GM23338 (cell line): ENCODE measurements at places on chromosomes 5 and 9. TPM values are rescaled to one million over a fixed set of nuclear protein-coding genes. Genes with fewer than 3 reads are reported as not detected.

The ACTBL2 gene
- total RNA-seq = not detected in 2 replicates

The OBP2B gene
- not detected in 2 replicates for total RNA-seq

The GMCL2 gene
- 0.07 and 0.08 TPM in 2 replicates for total RNA-seq

The SERF1B gene
- 20.9 and 47.5 TPM in 2 replicates for total RNA-seq

The ACER2 gene
- total RNA-seq = 11.6 and 14.6 TPM in 2 replicates

The C9orf153 gene
- 0.12 TPM in 1 of 2 replicates, not detected in the other for total RNA-seq

The IFNA2 gene
- not detected in 2 replicates for total RNA-seq

The ARHGEF39 gene
- total RNA-seq = 16.8 and 25.7 TPM in 2 replicates

The IFNA21 gene
- not detected in 2 replicates for total RNA-seq

The CFAP77 gene
- total RNA-seq = 0.97 and 2.1 TPM in 2 replicates

The SH3GL2 gene
- 7.0 and 8.6 TPM in 2 replicates for total RNA-seq

The HSD17B3 gene
- total RNA-seq = not detected in 2 replicates

The CD74 gene
- total RNA-seq = 49.8 and 54.8 TPM in 2 replicates

The FAM221B gene
- total RNA-seq = not detected in 2 replicates

The LAMC3 gene
- total RNA-seq = 19.2 and 27.4 TPM in 2 replicates

The PCDHB2 gene
- 28.6 and 34.2 TPM in 2 replicates for total RNA-seq

The LECT2 gene
- not detected in 2 replicates for total RNA-seq

The F12 gene
- total RNA-seq = 2.6 and 2.9 TPM in 2 replicates

The PJA2 gene
- total RNA-seq = 62.5 and 65.3 TPM in 2 replicates

The PLGRKT gene
- 13.1 and 18.2 TPM in 2 replicates for total RNA-seq

The FOXD4L4 gene
- total RNA-seq = not detected in 2 replicates

The PCDHGB3 gene
- total RNA-seq = 4.8 and 5.8 TPM in 2 replicates

The PCDHB16 gene
- 2.2 and 2.4 TPM in 2 replicates for total RNA-seq

The ZBTB5 gene
- total RNA-seq = 19.5 and 20.3 TPM in 2 replicates

The TSSK1B gene
- 0.52 TPM in 1 of 2 replicates, not detected in the other for total RNA-seq

The PCDHA4 gene
- 9.6 and 12.5 TPM in 2 replicates for total RNA-seq

The LPAR1 gene
- total RNA-seq = 2.9 and 3.8 TPM in 2 replicates

The COL27A1 gene
- total RNA-seq = 12.9 and 18.0 TPM in 2 replicates

The PPP2R2B gene
- 21.3 and 23.1 TPM in 2 replicates for total RNA-seq
